T-helper 22 cell (primary cell): ENCODE measurements at places on chromosomes 11 and 22.

DNA sequence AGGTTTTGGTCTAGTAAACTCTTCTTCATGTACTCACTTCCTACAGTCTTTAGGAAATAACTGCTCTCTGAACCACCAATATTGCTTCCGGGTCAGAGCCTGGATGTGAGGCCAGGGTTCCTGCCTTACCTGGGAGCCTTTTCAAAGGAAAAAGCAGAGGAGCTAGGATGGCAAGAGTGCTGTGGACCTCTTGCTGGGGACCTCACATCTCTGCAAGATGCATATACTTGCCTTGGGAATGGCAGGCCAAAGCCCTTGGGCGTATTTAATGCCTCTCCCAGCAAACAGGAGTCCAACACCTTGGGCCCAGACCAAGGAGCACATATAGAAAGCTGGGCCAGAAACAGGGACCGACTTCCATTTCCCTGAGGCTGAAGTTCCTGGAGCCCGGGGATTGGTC lies 5.3 kb downstream of the GLB1L2 start:
- no peak for DNase-seq

DNA sequence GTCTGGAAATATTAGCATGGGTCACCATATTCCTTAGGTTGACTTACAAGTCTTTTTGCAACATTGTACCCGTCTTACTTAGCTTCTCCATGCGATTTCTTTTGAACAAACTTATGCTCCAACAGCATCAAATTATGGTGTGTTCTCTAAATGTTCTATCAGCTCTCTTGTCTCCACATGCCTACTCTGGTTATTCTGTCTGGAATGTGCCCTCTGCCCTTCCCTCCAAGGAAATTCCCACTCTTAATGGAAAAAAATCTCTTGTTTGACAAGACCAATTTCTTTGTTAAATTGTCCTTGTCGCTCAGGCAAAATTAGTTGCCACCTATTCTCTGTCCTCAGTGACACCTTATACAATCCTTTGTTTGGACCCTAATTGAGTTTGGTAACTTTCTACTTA lies 522.8 kb upstream of the LUZP2 start:
- DNase-seq = no peak

DNA sequence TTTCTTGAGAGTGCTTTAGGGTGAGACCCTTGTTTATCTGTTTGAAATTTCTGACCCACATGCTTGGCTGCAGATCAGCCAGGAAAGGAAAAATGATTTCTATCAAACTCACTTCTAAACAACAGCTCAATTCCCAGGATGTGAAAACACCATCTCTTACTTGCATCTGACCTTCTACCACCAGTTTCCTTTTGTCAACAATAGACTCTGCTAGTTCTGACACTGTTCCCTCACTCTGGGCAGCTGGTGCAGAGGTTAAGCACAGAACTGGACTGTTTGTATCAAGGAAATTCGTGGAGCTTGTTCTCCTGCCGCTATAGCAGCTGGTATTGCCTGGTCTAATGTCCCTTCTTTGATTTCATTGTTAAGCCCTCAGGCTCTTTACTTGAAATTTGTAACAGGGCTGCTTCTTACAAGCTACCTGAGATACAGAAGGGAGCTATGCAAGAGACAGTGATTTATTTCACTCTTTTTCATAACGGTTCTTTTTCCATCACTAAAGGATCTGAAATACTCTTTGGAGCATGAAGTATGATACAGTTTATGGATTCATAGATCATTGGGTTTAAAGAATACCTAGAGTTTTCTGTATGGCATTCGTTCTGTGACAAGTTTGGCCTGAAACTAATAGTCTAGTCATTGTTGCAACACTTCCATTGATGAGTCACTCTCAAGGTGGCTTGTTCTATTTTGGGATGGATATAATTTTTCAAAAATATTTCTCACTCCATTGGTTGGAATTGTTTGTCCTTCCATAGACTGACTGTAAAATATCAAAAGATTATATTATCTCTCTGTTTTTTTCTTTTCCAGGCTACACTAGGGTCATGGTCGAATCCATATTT lies 178.2 kb upstream of the ZC3H12C start:
- DNase-seq = no peak

GRCh38 chr22:23237201-23237798 lies 57.0 kb downstream of the BCR start:
- DNase-seq = no peak
